Erythroblast (primary cell): ENCODE measurements at places on chromosomes 3 and 15.
A peak's percentile ranks its signal among the peaks of the same experiment; 100 is the strongest.

DNA sequence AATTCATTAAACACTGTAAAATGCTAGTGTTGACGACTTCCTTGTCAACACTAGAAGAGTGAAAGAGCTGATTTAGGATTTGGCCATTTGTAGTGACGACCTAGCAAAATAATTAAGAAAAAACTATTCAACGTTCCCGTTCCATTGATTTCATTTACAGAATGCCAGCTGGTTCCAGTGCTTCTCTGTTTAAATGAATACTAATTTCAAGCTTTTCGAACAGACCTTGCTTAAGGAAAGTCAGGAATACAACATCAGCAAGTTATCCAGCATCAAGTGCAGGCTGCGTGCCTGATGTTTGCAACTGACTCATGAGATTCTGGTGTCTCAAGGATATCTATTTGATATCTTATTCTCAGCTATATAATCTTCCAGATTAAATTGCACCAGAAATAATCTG lies 98.4 kb upstream of the BHLHE40 start:
- no peak for DNase-seq

- DNase-seq, result no peak
Measured at GRCh38 chr3:36514171-36514570, 133.9 kb downstream of the STAC start.

- no peak for DNase-seq
Measured at GRCh38 chr3:70871909-70872656, 559.6 kb upstream of the MDFIC2 start.

DNA sequence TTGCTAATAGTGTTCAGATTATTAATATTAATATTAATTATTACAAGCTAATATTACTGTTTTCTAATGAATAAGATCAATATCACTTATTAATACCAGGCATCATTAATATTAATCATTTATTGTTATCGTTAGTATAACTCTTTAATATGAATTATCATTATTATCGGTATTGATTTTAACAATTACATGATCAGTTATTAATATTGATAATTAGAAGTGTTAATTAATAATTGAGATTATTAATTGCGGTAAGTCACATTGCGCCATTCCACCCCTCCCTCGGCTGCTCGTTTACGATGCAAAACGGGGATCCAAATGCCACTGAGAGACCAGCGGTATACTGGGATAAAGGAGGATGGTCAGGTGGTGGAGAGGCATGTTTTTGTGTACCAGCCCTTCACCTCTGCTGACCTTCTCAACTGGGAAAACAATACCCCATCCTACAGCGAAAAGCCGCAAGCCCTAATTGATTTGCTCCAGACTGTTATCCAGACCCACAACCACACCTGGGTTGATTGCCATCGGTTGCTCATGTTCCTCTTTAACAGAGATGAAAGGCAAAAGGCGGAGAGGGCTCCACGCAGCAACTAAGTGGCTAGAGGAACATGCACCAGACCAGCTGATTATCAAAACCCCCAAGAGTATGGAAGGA lies 28.6 kb upstream of the SSUH2 start:
- DNase-seq, result no peak

DNA sequence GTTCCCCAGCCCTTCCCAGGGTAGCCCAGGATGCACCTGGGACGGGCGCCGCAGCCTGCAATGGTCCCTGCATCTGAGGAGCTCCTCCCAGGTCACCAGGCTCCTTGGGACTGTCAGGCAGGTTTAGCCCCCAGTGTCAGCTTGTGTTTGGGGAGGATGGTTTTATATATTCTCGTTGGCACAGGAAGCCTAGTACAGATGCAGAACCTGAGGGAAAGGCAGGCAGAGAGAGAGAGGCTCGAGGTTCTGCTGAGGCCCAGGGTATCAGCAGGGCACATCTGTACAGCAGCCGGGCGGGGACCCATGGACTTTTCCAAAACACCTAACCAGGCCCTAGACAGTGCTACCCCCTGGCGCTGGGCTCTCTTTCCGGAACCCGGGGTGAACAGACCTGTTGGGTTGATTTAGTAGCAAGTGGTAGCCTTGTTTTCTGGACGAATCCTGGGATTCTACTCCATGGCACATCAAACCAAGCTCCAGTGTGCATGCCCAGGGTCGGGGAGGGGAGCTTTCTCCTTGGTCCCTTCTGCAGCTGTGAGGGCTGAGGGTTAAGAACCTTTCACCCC lies 8.6 kb downstream of the PAK6 start:
- DNase-seq, result peak; percentile 71

- no peak for DNase-seq
Measured at GRCh38 chr15:83477172-83477807, 30.1 kb downstream of the SH3GL3 start.

DNA sequence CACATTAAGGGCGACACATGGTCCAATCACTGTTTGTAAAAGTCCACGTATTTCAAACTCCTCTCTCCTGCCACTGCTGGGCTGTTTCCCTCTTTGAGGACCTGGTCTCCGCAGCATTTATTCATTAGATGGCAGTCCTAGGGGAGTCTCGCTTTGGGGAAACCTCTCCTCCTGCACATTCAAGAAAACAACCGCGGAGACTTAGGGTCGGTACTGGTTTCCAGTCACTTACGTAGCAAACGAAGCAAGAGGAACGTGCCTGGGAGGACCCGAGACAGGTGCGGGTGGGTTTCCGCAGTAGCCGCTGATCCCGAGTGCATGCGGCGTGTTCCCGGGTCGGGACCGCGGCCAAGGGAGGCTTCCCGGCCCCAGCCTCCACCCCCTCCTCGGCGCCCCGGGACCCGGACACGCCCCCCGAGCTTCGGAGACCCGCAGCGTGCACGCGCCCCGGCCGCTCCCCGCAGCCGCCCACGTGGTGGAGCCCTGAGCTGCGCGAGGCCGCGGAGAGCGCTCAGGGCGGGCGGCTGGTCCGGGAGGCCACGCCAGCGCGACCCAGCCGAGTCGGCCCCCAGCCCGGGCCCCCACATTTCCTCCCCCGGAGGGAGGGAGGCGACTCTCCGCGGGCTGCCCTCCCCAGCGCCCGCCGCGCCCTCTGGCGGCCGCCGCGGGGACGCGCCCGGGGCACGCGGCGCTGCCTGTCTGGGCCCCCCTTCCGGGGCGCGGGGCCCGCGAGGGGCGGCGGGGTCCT lies 1.1 kb upstream of the IGF1R start:
- DNase-seq, result peak; percentile 82

DNA sequence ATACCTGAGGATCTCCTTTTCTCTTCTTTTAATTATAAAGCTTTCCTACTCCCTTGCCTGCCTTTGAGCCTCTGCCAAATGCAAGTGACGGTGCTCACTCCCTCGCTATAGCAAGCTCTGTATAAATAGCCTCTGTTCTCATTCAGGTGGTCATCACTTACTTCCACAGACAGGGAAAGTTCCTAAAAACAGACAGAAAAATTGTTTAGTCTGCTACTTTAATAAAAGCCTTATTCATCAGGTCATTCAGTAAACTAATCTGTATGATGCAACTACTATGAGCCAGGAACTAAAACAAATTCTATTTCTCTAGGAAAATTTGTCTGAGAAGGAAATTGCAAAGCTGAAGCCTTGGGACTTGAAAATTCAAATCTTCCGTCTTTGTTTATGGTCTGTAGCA lies 10.2 kb upstream of the DLG1 start:
- DNase-seq, result no peak

- DNase-seq, result no peak
Measured at GRCh38 chr3:134009345-134010000, 20.3 kb downstream of the SLCO2A1 start.

DNA sequence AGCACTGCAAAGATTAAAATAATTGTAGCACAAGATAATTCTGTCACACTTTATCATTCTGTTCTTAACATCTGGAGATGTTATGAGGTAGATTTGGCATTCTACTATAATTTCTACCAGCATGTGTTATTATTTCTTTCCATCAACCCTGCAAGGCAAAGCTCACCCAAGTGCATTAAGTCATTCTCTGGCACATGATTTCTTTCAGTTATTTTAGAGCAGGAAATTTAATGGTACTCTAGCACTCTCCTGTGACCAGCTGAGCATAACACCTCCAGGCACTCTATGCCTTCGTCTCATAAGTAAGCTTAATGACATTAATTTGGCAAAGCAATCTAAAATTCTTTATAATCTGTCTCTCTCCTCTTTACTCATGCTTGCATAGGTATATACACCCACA lies 300.2 kb upstream of the GPR149 start:
- DNase-seq, result no peak

DNA sequence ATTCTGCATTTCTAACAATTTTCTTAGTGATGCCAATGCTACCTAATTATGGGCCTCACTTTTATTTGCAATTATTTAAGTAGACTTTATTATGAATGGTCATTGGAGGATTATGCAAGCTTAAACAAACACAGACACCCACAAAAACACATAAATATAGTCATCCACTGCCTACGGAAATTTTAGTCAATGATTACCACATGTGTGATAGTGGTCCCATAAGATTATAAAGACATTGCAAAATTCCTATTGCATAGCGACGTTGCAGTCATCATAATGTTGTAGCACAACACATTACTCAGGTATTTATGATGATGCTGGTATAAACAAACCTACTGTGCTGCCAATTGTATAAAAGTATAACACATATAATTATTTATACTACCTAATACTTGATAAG lies 247.8 kb upstream of the ALCAM start:
- no peak for DNase-seq

DNA sequence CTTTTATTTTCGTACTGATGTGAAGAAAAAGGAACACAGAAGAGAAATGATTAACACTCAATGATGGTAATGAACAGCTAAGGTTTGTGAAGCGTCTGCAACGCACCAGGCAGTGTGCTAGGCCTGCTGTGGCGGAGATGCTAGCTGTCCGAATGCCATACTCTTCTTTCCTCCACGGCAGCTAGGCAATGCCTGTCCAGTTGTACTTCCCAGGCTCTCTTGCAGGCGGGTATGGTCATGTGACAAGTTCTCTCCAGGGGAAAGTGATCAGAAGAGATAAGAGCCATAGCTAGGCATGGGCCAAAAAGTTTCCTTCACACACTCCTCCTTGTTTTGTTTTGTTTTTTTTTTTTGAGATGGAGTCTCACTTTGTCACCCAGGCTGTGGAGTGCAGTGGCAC lies 6.7 kb downstream of the TADA3 start:
- peak; percentile 71 for DNase-seq

DNA sequence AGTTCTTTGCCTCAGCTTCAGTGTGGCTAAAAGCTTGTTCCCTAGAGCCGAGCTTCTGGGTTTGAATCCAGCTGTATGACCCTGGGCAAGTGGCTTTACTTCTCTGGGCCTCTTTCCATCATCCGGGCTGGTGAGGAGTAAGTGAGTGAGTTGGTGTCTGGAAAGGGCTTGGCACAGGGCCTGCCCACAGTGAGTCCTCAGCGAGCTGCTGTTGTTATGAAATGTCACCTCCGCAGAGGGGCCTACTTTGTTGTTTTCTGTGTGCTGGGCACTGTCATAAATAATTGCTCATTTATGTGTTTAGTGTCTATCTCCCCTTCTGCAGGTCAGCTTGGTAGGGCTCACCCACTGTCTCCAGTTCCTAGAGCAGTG lies 31.7 kb downstream of the SLC6A6 start:
- DNase-seq, result no peak

DNA sequence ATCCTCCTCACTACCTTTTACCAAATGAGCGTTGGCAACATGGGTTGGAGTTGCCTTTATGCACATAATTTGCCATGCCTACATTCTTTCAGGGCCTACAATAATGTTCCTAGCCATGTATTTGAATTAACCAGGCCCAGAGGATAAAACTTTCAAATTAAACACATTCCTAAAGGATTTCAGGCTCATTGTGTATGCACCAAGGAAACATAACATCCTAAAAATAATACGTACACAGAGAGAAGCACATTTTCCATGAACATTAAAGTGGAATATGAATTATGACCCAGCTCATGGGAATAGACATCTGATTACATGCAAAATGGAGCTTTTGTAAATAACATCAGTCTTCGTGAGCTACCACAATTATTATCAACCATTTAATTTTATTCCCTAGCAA lies 203.3 kb downstream of the RORA start:
- no peak for DNase-seq

- DNase-seq, result peak; percentile 51
Measured at GRCh38 chr15:40002295-40002694, 36.7 kb downstream of the SRP14 start.

DNA sequence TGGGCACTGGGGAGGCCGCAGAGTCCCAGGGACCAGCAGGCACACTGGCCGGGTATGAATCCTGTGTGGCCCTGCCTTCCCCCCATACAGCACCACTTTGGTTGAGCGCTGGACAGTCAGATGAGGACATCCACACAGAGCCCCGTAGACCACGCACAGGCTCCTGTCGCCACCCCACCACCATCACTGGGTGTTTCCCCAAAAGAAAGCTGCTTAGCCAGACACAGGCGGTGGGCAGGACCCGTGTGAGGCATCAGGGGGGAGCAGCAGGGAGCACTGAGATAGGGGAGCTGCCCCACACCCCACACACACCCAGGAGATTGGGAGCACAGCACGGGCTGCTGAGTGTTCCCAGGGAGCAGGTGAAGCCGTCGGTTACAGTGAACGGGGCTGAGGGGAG lies 42.4 kb upstream of the SLC41A3 start:
- DNase-seq, result no peak

GRCh38 chr3:42600958-42601675 lies 631 bp downstream of the NKTR start:
- peak; percentile 76 for DNase-seq

- no peak for DNase-seq
Measured at GRCh38 chr15:40095371-40096093, 13.1 kb downstream of the BMF start.

DNA sequence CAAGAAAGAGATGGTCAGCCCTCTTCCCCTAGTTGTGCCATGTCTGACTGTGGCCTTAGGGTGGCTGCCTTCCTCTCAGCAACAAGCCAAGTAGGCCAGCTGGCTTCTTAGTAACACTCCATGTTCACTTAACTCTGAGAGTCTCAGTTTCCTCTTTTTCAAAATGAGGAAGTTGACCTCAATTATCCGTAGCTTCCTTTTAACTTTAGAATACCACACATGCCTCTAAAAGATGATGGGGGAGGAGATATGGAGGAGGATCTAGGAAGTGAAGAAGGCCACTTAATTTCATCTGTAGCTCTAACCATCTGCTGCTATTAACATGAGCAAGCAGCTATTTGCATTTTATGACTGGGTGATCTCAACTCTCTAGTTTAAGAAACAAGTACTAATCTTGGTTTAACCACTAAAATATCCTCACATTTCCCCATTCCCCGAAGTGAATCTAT lies 32.9 kb downstream of the CD200R1L start:
- no peak for DNase-seq

GRCh38 chr15:50556642-50557371 lies 10.3 kb upstream of the USP50 start:
- no peak for DNase-seq
